ENCODE measurements at places on chromosomes 5 and 9.
A peak's percentile ranks its signal among the peaks of the same experiment; 100 is the strongest.

DNA sequence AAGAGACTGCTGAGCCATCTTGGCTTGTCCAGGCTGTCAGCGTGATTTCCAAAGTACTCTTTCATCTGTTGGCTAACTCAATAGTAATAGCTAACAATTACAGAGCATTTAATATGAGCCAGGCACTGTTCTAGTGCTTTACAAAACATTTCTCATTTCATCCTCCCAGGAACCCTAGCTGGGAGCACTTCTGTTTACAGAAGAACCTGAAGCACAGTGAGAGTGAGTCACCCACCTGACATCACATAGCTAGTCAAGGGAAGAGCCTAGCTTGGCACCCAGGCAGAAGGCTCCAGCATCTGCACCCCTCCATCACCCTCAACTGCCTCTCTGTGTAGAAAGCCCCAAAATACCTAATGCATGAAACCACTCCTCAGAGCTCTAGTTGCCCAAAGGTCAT lies 57.5 kb upstream of the IQGAP2 start:
- DNase-seq, result no peak

DNA sequence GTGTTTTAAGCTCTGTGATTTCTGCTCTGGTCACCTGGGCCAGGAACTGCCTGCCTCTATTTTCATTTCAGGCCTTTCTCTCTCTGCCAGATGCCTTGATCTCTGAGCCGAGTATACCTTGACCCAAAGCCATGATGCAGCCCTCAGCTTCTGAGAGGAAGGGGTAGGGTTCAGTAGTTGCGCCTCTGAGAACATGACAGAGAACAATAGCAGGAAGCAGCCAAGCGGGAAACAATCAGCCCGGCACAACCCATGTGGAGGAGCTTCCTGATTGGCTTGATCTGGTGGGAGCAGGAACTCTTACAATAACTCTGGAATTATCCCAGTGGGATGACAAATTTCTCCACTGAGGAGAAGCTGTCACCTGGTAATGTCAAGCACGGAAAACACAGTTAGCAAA lies 127.4 kb downstream of the PALM2AKAP2 start:
- no peak for DNase-seq

- DNase-seq, result no peak
Observed at GRCh38 chr5:79357398-79357797, 121.5 kb downstream of the JMY start.

- peak; percentile 36 for DNase-seq
Observed at GRCh38 chr5:127029581-127030258, 638 bp downstream of the MARCHF3 start.

DNA sequence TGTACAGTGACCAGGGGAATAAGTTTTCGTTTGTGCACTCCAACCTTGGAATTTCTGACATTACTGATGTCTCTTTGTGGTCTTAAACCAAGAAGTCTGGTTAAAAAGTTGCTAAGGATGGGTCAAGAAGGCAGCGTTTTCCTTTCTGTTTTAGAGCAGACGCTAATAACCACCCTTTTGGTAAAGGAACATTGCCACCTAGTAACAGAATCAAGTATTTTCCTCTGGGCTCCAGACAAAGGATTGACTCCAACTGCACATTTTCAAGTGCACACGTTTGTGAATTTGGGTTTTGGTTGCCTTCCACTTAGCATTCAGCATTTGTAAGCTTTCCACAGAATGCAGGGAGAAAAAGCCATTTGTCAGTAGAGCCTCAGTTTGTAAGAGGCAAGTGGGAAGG lies 22.2 kb upstream of the CEP78 start:
- no peak for DNase-seq

DNA sequence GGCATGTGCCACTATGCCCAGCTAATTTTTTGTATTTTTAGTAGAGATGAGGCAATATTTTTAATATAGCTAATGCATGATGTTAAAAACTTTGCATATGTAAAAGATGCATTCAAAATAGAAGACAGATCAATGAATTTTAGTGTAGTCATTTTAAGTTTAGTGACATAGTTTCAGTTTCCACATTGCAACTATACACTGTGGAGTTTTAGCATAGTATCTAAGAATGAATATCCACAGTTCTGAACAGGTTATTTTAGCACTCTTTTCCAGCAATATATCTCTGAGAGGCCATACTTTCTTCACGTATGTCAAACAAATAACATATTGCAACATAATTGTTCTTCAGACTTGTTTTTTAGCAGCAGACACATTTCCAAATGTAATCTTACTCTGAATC lies 39.3 kb downstream of the RAB24 start:
- no peak for DNase-seq

DNA sequence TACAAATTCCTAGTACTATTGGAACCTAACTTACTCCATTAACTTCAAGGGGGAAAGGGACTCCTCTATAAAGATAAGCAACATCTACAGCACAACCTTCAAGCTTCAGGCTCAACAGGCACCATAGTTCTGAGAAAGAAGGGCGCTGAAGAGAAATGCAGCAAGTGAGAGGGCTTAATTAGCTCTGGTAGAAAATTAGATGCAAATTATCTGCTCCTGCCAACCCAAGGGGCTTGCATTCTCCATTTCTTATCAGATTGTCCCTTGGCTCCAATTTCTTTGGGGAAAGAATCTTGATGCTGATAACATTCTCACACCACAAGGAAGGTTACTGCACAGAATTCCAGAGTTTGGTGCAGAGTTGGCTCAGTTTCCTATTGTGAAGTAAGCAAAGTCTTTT lies 214.6 kb downstream of the GABRG2 start:
- DNase-seq, result no peak

DNA sequence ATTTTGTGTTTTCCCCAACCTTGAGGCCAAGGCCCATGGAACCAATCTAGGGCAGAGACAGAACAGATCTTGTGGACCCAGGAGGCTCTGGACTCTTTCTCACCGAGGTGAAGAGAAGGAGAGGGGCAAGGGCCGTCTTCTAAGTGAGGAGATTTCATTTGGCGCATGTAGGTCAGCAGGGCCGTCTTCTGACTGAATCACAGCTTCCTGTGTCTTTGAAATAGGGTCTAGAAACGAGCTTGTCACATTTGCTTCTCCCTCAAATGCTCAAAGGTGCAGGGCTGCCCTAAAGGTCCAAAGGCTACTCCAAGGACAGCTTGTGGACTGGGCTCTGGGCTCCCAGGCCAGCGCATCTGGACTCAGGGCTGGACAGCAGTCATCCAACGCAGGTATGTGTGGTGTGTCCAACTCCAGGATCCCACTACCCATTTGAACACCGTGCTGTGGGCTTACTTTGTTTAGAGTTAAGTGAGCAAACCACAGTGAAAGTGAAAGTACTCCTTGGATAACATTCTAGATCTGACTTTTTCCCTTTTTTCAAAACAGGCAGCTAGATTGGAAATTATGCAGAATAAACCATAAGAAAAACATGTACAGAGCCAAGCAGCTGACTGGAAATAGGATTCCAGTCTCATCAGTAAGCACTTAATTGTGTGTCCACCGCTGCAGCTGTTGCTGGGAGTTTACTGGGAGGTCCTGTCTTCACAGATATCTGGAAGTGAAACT lies 357.0 kb downstream of the GADD45G start:
- no peak for DNase-seq

DNA sequence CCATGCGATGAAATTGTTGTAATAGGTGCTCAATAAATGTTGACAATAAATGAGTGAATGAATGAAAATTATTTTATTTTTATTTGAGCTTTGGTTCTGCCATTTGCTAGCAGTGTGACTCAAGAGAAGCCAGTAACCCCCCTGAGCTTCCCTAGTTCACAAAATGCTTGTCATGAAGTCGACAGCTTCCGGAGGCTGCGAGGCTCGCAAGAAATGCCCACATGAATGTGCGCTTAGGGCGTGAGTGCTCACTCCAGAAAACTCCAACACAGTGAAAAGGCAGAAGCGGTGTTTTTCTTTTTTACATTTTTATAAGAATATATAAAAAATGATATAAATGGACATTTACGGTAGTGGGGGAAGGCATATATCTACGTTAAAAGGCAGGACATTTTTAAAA lies 26.5 kb downstream of the CDKN2A start:
- no peak for DNase-seq

DNA sequence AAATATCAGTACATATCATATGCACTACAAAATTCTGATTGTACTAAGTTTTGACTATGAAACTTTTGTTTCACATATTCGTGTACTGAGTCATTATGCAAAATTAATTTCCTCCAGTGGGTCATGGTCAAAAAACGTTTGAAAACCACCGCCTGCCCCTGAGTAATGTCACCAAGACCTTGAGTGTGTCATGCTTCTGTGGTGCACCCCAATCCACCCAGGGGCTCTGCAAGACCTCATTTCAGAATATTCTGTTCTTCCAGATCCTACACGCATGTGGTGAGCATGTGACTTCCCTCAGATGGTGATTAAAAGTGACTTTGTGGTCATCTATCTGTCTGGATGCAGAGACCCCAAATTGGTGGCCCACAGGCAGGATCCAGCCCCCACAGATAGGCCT lies 31.0 kb downstream of the ABLIM3 start:
- DNase-seq, result no peak

DNA sequence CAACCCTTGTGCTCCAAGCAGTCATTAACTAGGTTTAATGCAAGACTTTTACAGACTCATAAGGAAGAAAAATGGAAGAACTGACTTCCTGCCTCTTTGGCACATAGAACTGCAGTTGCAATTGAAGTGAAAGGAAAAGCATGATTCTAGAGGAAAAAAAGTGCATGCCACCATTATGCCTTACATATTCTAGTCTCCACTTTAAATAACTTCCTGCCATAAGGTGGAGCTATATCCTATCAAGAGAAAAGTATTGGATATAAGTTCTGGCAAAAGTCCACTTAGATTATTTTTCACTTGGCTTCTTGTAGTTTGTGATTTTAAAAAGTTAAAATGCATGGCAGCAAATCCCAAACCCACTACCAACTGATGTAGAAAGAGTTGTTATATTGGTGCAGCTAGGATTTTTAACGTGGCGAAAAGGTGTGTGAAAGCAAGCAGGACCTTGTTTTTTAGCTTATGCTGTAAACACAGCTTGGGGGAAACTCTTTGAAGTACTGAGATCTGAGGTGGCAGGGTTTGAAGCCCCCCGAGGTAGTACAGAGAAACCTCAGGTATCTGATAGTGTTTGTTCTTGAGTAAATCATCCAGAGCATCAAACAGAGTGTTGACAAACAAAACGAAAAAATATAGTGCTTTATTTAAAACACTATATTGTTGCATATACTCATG lies 117.9 kb downstream of the ANXA1 start:
- no peak for DNase-seq

- no peak for DNase-seq
Observed at GRCh38 chr5:58064801-58065200, 395.1 kb downstream of the PLK2 start.

DNA sequence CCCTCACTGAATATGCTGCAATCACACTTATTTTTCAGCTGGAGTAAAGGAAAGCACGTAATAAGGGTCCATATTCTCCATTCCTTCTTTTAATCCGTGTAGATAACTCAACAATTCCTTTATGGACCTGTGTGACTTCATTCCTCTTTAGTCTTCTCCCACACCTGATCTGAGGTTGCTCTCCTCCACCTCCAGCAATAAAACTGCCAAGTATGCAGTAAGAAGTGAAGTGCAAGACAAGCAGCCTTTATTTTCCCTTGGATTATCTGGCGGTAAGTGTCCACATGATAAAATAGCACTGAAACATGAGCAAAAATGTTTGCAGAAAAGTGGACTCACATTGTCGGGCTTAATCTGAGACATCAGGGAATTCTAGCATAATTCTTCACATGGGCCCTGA lies 13.8 kb downstream of the DEPDC1B start:
- DNase-seq, result no peak

DNA sequence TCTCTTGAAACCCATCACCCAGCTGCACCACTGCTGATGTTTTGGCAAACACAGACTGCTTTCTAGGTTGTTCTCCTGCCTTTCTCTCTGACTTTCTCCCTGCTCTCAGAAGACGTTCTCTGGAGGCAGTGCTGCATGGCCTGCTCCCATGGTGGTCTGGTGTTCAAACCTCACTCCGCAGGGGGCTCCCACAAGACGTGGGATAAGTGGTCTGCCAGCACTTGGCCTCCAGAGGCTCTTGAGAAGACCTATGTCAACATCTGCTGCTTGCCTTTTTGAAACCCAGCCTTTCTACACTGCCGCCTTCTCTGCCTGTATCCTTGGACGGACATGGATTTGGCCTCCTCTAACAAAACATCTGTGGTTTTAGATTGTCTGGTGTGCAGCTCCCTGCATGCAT lies 16.6 kb downstream of the USP20 start:
- DNase-seq, result no peak

DNA sequence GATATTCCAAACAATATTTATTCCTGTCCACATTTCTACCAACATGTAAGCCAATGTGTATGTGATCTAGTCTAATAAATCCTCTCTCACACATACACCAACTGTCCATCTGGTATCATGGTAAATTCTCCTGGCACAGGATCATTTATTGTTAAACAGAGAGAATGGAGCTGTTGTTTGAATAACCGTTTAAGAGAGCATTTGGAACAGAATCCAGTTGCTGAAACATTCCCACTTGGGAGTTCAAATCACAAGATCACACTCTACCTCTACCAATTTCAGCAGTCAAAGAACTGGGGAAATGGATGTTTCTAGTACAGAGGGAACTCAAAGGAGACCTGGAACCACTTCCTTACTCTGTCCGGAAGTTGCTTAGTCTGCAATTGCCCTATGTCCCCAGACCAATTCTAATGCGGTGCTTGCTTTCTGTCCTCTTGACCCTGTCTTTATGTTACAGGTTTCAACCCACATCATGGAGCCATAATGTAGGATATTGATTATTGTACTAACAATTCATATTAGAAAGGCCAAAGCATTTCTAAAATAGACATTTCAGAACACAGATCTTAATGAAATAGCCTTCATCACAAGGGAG lies 488.4 kb downstream of the SEMA5A start:
- no peak for DNase-seq

GRCh38 chr9:70883963-70884793 lies 237.2 kb downstream of the TRPM3 start:
- DNase-seq, result no peak

- DNase-seq, result no peak
Observed at GRCh38 chr5:150134198-150134588, 21.5 kb downstream of the PDGFRB start.

DNA sequence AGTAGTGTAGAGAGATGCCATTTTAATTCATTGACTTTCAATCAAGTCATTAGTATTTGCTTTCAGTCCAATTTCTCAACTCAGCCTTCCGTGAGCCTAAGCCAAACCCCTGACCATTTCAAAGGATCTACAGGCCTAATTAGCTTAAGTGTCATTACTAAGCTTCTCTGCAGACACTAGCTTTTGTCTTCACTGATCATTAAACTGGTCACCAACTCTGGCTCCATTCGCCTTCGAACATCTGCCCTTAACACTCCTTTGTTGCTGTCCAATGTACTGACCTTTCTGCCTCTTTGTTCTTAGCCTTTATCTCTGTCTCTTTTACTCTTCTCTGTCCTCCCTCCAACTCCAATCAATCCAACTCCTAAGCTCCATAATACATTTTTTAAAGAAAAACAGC lies 299.3 kb downstream of the DIRAS2 start:
- no peak for DNase-seq

DNA sequence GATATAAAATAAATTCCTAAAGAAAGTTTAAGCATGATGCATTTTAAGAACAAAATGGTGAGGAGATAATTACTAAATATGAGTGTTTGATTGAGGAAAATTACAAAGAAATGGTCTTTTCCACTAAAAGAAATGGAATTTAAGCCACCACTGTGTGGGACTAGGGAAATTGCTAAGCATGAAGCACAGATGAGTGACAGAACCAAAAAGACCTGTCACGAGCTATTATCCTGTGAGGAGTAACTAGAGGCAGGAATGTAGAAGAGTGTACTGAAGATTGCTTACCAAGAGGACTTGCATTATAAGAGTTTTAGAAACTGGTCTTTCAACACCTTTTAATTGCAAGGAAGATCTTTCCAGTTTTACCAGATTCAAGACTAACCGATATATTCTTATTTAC lies 193.6 kb upstream of the PRR16 start:
- DNase-seq, result no peak
